ENCODE measurements at places on chromosomes 7 and 10.

DNA sequence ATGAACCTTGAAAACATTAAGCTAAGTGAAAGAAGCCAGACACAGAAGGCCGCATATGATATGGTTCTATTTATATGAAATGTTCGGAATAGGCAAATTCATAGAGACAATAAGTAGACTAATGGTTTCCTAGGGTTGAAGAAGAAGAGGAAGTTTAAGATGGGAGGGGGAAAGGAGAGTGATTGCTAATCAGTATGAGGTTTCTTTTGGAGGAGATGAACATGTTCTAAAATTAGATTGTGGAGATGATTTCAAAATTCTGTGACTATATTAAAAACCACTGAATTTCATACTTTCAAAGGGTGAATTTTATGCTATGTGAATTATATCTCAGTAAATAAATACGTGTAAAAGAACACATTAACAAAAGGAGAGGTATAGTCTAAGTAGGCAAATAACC, 176.4 kb upstream of the HPS1 start:
- no peak for DNase-seq

DNA sequence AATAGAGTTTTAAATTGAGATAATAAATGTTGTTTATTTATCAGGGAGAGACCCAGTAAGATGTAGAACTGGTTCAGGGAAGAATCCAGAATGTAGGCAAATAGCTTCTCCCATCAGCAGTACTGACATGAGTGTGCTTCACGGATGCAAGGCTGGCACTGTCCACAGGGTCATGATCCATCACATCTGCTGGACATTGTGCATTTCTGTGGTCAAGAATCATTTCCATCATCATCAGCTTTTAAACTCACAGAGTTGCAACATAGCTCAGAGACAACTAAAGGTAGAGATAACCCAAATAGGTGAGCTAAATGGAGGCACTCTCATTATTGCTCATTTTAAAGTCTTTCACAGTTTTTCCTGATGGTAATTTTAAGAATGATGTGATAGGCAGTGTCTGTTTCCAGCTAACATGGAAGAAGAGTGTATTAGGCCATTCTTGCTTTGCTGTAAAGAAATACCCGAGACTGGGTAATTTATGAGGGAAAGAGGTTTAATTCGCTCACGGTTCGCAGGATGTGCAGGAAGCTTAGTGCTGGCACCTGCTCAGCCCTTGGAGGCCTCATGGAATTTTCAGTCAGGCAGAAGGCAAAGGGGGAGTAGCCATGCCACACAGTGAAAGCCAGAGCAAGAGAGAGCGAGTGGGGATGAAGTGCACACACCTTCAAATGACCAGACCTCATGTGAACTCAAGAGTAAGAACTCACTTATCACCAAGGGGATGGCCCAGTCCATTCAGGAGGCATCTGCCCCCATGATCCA, 80.8 kb downstream of the INPP5A start:
- DNase-seq, result no peak

DNA sequence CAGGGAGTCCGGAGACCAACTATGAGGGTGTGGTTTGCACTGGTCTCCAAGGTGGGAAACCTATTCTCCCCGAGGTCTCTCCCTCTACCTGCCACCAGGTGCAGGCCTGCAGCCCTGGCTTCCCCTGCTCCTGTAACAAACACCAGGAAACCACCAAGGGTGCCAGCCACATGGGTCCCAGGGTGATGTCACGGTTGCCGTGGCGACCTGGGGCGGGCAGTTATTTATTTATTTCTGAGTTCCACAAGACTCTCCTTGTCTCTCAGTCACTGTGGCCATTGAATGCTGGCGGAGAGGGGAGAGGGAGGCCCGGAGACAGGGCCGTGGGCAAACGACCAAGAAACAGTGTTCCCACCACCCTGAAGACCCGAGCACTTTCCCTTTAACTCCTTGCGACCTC, 27.0 kb downstream of the MMD2 start:
- no peak for DNase-seq

- DNase-seq, result peak; percentile 35
Observed at GRCh38 chr7:39950473-39951225, 593 bp downstream of the CDK13 start.

GRCh38 chr10:126409821-126410220, 21.5 kb upstream of the ADAM12 start:
- DNase-seq, result no peak

DNA sequence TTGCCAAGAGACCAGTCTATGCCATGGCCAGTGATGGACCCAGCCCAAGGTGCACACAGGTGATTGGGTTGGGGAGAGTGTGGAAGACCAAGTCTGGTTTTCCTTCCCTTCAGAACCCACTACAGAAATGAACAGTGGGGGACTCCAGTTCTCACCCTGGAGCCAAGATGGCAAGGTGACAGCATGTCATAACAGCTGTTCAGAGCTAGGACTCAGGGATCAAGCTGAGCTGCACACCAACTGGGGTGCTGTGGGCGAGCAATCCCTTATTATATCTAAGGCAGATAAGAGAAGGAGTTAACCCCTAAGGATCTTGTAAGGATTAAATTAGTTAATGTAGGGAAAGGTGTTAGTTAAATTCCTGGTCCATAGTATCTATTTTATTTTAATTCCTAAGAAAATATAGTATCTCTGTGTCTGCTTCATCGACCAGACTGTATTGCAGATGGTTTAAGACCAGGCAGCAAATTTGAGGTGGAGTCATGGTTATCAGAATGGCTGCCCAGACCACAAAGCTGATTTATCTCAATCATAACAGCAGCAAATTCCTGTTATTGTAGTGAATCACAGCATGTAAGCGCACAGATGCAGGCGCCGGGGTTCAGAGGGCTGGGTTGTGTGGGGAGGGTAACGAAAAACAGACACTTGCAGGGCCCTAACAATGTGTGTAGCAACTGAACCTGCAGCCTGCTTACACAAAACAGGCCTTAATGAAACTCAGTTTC, 208.7 kb upstream of the ZNF32 start:
- DNase-seq, result no peak

DNA sequence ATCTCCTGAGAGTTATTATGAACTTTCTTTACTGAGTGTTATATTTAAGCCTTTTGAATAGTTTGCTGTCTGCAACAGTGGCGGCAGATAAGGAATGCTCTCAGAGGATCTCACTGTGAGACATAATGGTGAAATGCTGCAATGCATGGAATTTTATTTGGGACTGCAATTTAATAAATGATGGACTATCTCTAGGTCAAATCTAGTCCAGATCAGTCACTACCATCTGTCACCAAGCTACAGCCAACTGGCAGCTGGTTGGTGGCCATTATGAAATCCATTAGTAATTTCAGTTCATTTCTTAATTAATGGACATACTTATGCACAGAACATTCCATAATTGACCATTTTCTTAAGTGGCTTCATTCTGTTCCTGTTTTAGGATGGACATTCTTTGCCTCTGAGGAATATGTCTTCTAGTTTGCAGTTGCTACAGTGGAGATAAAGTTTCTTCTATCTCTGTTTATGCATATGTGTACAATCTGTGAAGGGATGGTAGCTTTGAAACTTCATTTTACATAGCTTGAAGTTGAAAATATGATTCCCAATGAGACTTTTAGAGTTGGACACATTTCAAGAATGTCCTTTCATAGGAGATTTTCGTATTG, 586.6 kb downstream of the SUGCT start:
- DNase-seq, result no peak

GRCh38 chr7:2968176-2968575, 75.5 kb downstream of the CARD11 start:
- DNase-seq, result no peak

DNA sequence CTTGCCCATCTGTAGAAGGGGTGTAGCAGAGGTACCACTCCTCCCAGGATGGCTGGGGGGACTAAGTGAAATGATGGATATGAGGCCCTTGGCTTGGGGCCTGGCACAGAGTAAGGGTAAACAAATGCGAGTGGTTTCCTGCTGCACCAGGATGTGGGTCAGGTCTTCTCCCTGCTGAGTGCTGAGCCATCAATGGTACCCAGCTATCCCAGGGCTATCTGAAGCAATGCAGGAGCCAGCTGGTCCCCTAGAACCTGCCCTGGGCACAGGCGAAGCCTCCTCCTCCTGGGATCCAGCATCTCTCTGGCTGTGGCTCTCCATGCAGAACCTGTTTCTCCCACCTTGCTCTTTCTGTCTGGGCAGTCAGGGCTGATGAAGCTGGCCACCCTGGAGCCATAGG, 20.9 kb upstream of the GOLGA7B start:
- no peak for DNase-seq

- DNase-seq, result no peak
Observed at GRCh38 chr7:85150624-85151023, 36.2 kb downstream of the SEMA3D start.

GRCh38 chr10:3750006-3750816, 34.8 kb downstream of the KLF6 start:
- DNase-seq, result no peak

GRCh38 chr7:26284995-26285632, 6.5 kb upstream of the SNX10 start:
- no peak for DNase-seq

GRCh38 chr10:91471602-91472001, 61.5 kb downstream of the HECTD2 start:
- DNase-seq, result no peak

GRCh38 chr7:36408589-36408988, 18.9 kb downstream of the ANLN start:
- DNase-seq, result no peak

GRCh38 chr10:117663750-117664149, 121.2 kb downstream of the EMX2 start:
- no peak for DNase-seq

GRCh38 chr10:97406064-97406463, 4.9 kb upstream of the RRP12 start:
- DNase-seq, result no peak

GRCh38 chr7:90758933-90759562, 162.9 kb downstream of the CDK14 start:
- DNase-seq, result no peak

GRCh38 chr10:114038819-114039218, 4.8 kb upstream of the ADRB1 start:
- DNase-seq, result no peak

DNA sequence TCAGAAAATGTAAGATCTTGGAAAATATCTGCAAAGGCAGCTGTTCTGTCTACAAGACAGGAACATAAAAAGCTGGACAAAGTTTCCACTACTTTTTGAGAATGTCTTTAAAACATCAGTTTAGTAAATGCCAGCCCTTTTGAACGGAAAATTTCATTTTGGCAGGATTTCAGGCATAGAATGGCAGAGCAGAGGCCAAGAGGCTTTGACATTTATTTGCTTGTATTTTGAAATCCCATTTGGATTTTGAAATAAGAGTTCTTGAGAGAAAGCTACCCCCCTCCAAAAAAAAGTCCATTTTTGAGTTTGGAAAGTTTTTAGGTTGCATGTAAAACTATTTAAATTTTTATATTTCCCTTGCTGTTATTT, 3.1 kb upstream of the ETV1 start:
- DNase-seq, result no peak

- DNase-seq, result no peak
Observed at GRCh38 chr7:30266686-30267085, 17.7 kb upstream of the ZNRF2 start.

- DNase-seq, result no peak
Observed at GRCh38 chr10:132714096-132714985, 71.6 kb downstream of the NKX6-2 start.

Measured in GOT3 (cell line).